Cardiac septum (tissue), 1 donor: ENCODE measurements at places on chromosomes 16 and 17. TPM values are rescaled to one million over a fixed set of nuclear protein-coding genes. Genes with fewer than 3 reads are reported as not detected.

Gene C16orf87
- total RNA-seq, result 13.6 TPM

Gene SLC12A3
- not detected for total RNA-seq

Gene ERN2
- not detected for total RNA-seq

Gene TPSG1
- not detected for total RNA-seq

Gene KRTAP4-3
- total RNA-seq, result not detected

Gene TBC1D3E
- total RNA-seq, result not detected

- DNase-seq, result no peak
Observed at GRCh38 chr17:39380144-39380543, 21.3 kb downstream of the FBXL20 start.

DNA sequence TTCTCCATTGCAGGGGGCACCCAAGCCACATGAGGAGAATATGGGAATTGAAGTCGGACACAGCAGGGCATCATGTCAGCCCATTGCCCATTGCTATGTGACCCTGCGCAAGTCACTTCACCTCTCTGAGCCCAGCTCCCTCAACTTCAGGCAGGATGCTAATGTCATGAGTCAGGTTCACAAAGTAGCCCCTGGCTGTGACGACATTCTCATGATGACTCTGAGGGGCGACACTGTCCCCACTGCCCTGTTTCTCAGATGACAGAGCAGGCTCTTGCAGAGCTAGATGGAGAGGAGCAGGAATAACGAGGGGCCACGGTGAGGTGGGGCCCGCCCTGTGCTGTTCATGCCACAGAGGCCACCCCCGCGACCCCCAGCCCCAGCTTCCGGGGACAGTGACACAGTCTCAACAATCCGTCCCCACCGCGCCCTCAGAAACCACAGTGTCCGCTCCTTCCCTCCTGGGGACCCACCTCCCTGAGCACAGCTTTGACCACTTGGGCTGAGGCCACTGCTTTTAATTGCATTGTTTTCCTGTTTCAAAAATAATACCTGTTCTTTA lies 13.2 kb upstream of the ZNF469 start:
- DNase-seq, result no peak

DNA sequence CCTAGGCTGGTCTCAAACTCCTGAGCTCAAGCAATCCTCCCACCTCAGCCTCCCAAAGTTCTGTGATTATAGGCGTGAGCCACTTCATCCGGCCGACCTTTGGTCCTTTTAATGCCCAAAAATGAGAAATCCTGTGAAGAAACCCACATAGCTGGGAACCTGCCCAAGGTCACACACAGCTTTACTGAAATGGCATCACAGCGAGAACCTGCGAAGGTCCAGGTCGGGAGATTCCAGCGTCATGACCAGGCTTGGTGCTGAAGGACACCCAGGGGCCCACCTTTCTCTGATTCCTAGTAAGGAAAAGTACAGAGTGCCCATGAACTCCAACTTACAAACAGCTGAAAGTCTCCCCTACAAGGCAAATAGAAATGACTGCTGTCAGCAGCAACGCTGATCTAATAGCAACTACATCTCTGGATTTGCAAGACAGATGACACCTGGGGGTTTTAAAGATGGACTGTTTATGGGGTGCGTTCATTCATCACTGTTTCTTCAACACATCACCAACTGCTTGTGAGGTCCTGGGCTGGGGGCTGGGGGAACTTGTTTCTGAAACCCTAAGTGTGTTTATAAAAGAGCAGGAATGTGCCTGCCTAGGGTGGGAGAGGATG lies 24.5 kb upstream of the DNAH17 start:
- no peak for DNase-seq

GRCh38 chr17:9016941-9017552 lies 4.3 kb upstream of the NTN1 start:
- no peak for DNase-seq

DNA sequence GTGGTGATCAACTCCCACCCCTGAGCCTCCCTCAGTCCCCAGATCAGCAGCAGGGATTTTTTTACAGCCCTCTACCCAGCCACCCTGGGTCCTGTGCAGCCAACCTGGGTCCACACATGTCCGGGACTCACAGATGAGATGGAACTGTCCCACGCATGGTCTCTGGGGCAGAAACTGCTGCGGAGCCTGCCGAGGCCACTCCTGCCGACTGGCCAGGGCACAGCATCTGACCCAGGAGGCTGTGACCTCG lies 48.0 kb upstream of the ZCCHC14 start:
- DNase-seq, result no peak

- no peak for DNase-seq
Observed at GRCh38 chr16:14181371-14182050, 110.4 kb downstream of the MRTFB start.

- peak; percentile 93 for DNase-seq
Observed at GRCh38 chr17:80263253-80264204, 2.9 kb downstream of the RNF213 start.

DNA sequence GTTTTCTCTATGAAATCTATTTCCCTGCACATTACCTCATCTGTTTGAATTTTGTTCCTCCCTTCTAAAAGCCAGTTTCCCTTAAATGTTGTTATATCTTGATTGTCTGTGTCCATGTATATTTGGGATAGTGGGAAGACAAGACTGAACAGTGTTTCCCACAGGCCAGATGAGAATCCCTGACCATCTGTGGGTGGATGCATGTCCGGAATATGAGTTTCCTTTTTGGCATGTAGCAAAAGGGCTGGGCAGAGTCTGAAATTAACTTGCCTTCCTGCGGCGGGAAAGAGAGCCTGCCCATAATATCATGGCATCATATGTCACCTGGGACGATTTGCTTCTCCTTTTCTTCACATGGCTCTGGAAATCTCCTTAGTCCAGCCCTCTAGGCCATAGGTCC lies 385.8 kb upstream of the MAF start:
- no peak for DNase-seq

GRCh38 chr16:54241525-54241924 lies 45.1 kb downstream of the IRX3 start:
- no peak for DNase-seq
